ENCODE measurements at places on chromosomes 3 and 15.

- no peak for DNase-seq
These were observed 44.3 kb upstream of the TM4SF4 start for GRCh38 chr3:149430216-149430615.

DNA sequence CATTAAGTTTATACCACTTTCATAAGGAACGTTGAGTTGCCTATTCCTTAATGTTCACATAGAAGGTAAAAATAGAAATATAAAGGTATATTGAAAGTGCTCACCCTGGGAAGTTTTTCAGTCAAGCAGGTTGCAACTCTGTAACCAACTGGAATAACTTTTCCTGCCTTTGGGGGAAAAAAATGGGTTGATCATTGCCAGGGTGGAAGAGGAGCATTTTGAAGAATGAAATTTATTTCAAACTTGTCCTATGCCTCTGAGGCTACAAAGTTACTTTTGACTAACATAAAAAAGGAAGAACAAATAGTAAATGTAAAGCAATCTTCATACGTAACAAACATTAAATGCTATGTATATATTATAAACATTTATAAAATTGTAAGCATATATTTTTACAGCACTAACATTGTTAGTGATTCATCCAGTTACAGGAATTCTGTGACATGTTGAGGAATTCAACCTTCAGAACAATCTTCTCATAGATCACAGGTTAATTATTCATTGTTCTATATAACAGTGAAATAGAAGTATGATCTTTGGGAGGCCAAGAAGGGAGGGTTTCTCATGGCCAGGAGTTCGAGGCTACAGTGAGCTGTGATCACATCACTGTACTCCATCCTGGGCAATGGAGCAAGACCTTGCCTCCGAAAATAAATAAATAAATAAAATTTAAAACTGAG, 13.5 kb downstream of the EFHB start:
- no peak for DNase-seq

DNA sequence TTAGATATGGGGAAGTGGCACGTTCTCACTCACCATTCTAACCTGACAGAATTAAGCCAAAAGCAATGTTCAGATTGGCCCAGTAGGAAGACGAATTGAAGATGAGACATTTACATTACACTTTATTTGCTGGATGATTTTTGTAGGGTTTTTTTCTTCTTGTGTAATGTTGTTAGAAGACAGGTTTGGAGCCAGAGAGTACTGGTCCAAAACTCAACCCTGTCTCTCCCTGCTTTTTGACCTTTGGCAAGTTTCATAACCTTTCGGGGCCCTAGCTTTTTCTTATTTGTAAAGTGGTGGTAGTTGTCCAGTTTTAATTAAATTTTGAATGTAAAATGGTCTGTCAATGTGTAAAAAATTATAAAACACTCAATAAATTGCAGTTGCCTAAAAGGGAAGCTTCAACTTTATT, 29.5 kb downstream of the PDE8A start:
- no peak for DNase-seq

GRCh38 chr3:157916672-157917071, 189.5 kb downstream of the SHOX2 start:
- DNase-seq: no peak

DNA sequence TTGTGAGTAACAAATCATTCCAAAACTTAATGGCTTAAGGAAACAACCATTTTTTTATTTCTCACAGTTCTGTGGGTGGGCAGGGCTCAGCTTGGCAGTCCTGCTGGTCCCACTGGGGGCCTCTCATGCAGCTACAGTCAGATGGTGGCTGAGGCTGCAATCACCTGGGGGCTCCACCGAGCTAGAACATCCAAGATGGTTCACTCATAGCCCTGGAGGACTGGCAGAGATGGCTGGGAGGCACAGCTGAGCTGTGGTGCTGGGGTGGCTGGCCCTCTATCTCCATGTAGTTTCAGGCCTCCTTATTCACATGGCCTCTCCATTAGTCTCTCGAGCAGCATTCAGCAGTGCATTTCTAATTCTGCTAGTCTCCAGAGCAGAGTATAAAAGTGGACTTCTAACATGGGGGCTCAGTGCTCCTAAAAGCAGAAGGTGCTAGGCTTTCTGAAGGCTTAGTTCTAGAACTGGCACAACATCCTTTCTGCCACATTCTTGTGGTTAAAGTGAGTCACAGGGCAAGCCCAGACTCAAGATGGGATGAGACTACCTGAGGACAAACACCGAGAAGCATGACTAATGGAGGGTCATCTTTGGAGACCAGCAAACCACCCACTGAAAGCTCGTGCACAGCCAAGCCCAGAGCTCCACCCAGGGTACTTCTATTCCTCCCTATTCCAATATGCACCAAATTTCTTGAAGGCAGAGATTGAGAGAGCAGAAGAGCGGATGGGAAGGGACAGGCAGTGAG, 6.3 kb downstream of the CAV3 start:
- no peak for DNase-seq

GRCh38 chr3:187662848-187663409, 7.3 kb downstream of the SST start:
- peak; percentile 16 for DNase-seq

- DNase-seq: no peak
These were observed 50.0 kb upstream of the NMD3 start for GRCh38 chr3:161171113-161171512.

DNA sequence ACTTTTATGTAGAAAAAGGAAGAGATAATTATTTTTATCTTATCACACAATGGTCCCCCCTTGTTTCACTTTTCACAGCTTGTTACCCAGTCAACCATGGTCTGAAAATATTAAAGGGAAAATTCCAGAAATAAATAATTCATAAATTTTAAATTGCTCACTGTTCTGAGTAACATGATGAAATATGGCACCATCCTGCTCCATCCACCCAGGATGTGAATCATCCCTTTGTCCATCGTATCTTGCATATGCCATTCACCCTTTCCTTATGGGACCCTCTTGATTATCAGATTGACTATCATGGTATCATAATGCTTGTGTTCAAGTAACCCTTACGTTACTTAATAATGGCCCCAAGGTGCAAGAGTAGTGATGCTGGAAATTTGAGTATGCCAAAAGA, 43.7 kb downstream of the ANKRD28 start:
- no peak for DNase-seq

DNA sequence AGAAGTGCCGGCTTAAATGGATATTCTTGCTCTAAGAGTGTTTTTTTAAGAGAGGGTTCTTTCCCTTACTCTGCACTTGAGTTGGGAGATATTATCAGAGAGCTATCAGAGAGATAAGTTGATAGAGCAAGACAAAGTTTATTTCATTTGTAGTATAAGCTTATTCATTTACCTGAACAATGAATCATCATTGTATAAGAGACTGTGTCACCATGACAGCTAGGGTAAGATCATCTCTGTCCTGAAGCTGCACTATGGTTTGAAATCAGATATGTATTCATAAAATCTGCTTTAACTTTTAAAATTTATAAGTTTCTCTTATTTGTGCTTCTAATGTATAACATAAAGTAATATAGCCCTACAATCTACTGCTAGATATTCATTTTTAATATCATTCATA, 128.1 kb upstream of the ARL6 start:
- DNase-seq: no peak

DNA sequence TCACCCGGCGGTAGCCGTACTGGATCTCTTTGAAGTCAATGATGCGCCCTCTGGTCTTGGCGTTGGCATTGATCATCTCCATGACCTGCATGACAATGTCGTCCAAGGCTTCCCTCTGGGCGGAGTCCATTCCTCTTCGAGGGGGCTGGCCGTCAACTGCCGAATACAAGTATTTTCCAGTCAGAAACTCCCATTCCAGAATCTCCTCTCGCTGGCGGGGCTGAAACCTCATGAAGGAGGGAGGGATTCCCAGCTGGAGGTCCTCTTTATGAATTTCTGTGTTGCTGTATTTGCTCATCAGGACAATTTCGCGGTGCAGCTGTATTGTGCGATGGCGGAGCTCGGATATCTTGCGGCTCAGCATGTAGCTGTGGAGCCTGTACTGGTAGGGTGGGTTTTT, 73.4 kb downstream of the CHSY1 start:
- DNase-seq: no peak

DNA sequence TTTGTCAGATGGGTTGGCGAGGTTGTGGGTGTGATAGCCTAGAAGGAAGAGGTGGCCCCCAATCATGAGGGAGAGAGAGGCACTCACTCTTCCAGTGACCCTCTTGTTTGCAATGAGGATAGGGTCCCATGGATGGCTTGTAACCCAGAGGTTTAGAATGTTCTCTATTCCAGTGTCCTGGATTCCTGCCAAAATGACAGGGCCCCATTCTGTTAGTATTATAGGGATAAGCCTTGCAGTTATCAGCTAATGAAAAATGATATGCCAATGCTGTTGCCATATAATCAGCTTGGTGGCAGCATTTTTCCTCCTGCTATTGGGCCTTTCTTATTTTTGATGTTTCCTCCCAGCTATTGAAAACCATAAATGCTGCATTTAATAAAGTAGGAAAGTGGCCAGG, 23.3 kb upstream of the SENP7 start:
- no peak for DNase-seq

GRCh38 chr3:10746001-10746400, 70.0 kb upstream of the SLC6A11 start:
- no peak for DNase-seq

DNA sequence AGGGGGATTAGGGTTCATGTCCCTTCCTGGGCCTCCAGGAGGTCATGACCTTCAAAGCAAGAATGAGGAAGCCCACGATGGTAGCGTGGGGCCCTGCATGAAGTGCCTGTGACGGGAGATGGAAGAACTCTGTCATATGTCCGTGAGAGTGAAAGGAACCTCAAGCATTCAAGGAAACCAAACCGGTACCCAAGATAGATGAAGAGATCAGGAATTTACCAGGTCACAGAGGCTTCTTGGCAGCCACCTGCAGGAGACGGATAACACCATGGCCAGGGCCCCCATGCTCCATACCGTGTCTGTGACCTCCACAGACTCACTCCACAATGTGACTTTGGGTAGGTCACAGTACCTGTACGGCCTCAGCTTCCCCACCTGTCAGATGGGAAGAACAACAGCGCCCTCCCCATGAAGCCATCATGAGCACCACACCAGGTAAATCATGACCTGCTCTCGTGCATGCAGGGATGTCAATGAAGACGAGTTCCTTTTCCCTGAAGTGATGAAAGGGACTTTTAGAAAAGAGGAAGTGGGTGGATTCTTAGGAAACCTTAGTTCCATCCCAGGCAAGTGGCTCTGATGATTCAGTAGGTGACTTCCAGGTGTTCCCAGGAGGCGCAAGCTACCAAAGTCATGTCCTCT, 23.3 kb upstream of the CYP11A1 start:
- peak; percentile 29 for DNase-seq

GRCh38 chr15:31842532-31843195, 187.7 kb upstream of the CHRNA7 start:
- DNase-seq: no peak

DNA sequence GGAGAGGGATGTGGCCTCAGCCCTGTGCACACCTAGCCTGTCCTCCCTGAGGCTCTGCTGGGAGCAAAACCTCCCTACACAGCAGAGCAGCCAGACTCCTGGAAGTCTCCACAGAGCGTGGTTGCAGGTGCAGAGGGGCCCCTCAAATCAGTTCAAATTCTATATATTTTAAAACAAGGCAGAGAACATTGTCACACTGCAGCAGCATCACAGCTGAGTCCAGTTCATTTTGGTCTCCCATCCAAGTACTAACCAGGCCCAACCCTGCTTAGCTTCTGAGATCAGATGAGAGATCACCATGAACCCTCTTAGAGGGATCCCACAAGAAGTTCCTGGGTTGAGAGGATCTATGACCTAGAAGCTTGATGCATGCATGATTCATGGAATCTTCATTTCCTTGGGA, 331.0 kb upstream of the RGMA start:
- no peak for DNase-seq

- no peak for DNase-seq
These were observed 40.1 kb downstream of the GASK1A start for GRCh38 chr3:43019006-43019809.

DNA sequence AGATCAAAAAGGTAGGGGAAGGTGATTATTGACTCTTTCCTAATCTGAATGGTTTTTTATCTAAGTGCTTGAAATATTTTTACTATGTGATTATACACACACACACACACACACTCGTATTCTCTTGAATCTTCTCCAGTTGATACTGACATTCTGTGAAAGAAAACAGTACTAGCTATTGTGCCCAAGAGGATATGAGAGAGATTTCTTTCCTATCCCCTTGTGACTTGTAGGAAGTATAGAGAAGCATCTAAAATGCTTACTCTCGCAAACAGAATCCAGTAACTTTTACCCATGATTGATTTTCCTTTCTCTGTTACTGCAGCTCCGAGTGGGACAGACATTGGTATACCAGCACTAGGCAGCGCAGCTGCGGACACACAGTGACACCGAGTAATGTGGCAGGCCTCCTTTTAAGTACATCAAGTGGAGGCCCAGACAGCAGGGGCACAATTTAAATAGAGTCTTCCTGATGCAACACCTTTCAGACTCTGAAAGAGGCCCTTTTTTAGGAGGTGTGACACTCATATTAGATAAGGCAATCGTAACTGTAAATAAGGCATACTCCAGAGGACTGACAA, 421.0 kb upstream of the CNTN4 start:
- DNase-seq: no peak

GRCh38 chr3:173617490-173617889, 219.9 kb downstream of the NLGN1 start:
- DNase-seq: no peak

DNA sequence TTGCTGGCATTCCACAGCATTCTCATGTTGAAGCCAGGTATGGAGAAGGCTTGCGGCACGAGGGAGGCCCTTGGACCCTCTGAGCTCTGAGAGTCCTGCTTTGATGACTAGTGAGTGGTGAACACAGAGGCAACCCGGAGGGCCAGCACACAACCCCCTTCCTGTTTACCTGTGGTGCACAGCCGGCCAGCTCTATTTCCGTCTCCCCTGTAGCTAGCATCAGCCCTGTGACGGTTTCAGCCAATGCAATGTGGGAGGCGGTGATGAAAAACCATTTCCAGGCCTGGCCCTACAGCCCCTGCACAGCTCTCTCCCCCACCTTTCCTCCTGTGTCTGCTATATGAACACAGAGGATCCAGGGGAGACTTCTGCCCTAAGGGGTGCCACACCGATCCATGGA, 76.8 kb upstream of the KLHL25 start:
- DNase-seq: no peak

DNA sequence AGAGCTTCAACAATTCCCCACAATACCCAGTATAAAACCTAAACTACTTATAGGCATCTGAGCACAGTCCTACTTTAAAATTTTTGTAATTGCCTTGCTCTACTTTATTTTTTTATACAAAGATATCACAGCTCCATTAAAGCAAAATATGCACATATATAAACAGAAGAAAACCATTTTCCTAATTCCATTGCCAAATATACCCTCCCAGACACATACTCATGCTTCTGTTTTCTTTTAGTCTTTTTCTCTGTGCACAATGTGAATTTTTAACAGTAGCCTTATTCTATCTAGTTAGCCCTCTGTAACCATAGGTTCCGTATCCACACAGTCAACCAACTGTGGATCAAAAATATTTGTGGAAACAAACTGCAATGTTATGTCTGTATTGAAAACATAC, 260.5 kb downstream of the SCAPER start:
- DNase-seq: no peak

DNA sequence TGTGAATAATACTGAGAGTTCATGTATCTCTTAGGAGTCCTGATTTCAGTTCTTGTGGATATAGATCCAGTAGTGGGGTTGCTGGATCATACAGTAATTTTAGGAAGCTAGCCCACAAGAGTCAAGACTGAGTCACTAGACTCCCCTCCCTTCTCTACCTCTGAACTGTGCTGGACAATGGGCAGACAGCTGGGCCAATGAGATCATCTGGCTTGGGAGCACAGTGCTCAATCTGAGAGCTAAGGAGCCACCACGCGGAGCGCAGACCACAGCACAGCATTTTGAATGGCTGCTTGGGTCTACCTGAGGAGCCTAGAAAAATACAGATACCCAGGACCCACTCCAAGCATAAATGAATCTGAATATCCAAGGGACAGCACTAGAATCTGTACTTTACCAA, 32.5 kb downstream of the WNT5A start:
- no peak for DNase-seq
